T-helper 1 cell (primary cell): ENCODE measurements at places on chromosomes 5 and 9.
A peak's percentile ranks its signal among the peaks of the same experiment; 100 is the strongest.

GRCh38 chr5:175778951-175779503, 92.4 kb upstream of the CPLX2 start:
- no peak for DNase-seq

DNA sequence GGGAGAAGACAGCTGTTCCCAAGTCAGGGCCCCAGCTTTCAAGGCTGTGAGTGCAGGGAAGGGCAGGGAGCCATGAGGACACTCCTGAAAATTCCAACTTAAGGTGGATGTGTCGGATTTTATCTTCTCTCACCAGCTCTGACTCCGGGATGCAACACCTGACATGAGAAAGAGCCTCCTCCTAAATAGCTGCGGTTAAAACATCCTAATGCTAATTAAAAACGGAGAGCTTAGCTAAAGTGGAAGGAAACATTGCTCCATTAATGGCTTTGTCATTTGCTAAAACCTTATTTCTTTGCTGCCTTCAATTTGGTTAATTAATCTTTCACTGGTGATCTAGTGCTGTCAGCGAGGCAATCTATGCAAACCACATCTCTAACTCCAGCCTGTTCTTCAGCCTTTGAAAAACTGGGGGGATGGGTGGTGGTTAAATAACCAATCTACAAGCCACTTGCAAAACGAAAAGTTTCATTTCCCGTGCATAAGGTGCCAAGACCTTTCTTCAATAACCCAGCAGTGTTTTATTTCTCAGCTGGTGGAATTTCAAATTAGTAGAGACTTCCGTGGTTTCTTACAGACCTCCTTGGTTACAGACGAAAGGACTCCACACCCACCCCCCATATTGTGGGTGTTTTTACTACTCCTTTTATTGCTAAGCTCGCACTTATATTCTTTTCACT, 379.6 kb downstream of the MLLT3 start:
- DNase-seq = peak; percentile 12

- no peak for DNase-seq
These were observed 79.5 kb downstream of the CRB2 start for GRCh38 chr9:123435471-123435870.

GRCh38 chr5:170387775-170388639, 1.2 kb downstream of the KCNMB1 start:
- DNase-seq = no peak

DNA sequence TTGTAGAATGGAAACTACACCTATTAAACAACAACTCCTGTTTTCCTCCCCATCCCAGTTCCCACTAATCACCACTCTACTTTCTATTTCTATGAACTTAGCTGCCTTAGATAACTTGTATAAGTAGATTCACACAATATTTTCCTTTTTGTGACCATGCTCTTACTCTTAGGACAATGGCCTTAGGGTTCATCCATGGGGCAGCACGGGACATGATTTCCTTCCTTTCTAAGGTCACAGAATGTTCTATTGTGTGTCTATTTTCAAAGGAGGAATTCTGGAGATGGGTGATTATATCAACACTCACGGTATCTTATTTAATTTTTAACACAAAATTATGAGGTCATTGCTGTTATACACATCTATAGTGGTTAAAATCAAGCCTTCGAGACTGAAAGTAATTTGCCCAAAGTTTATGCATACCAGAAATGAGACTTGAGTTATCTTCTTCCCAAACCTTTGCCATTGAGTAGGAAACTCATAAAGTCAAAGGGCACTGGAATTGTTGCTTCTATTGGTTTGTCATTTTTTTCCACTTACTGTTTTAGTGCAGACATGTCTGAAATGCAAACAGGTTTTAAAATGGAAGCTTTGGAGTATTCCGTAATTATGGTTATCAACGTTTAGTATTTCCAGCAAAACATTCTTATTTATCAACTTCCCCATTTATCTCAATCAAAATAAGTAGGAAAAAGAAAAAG, 23.6 kb downstream of the CTSL start:
- DNase-seq = no peak

DNA sequence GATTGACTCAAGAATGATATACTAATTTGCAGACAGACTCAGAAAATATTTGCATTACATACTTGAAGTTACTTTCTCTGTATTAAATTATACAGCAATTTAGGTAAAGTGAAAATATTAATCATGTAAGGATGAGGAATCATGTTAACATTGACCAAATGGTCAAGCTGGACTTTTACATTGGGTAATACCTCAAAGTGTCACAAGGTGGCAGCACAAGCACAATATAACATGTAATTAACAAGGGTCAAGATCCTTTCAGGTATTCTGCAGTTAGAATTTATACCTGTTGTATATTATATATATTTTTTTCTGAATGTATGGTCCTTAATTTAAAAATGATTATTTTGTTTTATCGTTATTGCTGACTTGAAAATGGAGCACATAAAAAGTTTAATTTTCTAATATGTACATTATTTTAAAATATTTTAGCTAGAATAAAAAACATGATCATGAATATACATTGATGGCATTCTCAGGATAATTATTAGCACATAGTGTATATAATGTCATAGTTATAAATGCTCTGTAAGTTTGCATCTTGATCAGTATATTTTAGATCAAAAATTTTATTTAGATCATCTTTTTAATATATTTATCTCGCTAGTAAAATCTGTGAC, 8.6 kb downstream of the HAPLN1 start:
- peak; percentile 17 for DNase-seq

DNA sequence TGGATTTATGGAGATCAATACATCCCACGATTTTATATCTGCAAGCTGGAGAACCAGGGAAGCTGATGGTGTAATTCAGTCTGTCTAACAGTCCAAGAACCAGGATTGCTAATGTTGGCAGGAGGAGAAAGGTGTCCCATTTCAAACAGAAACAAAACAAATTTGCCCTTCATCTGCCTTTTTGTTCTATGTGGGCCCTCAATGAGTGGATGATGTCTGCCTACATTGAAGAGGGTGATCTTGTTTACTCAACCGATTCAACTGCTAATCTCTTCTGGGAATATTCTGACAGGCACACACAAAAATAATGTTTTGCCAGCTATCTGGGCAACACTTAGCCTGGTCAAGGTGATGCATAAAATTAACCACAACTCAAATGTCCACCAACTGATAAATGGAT, 65.1 kb upstream of the IL33 start:
- no peak for DNase-seq

DNA sequence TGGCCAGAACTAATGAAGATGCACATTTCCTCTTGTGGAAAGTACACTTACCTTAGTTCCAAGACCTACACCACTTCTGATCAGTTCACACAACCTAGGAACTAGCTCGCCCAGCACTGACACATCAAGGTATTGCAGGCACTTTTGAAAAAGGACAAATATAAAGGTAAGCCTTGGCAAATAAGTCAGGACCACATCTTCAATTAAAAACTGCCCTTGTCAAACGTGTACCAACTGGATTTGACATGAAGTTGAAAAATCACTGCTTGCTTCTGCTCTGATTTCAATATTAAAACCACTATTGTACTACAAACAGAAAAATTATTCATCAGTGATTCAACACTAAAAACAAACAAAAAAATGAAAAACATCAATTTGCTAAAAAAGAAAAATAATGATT, 45.0 kb upstream of the OR2K2 start:
- DNase-seq = no peak

DNA sequence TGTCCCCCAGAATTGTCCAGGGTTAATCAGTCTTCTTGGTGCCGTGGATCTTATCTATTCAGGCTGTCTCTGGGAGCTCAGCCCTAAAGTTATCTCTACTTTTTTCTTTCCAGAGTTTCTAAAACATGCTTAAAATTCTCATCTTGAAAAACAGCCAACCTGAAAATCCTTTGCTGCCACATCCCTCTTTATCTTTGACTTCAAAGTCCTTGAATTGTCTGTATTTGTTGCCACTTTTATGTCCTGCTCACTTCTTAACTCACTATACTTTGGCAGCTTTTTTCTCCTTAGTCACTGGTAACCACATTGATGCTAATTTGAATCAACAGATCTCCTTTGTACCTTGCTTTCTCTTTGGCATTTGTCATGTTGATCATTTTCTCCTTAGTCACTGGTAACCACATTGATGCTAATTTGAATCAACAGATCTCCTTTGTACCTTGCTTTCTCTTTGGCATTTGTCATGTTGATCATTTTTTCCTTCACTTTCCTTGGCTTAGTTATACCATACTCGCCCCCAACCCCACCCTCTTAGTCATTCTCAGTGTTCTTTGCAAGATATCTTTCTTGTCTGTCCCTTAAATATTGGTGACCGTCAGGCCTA, 8.5 kb downstream of the DMXL1 start:
- no peak for DNase-seq

DNA sequence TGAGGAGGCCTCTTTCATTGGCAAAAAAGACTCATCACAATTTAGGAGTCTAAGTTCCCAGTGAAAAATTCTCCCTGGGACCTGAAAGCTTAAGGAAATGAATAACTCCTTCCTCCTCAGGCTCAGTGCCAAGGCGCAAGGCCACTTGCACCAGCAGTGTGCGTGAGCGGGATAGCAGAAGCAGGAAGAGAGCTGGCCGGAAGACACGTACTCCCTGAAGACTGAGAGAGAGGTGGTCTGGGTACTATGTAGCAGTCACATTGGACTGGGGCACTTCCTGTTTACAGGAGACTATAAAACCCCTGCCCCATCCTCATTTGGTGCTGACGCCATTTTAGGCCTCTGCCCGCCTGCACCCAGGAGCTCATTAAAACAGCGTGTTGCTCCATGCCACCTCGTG, 66.3 kb upstream of the IL33 start:
- no peak for DNase-seq

- no peak for DNase-seq
These were observed 31.1 kb downstream of the ATP6V0E1 start for GRCh38 chr5:173014671-173015070.

DNA sequence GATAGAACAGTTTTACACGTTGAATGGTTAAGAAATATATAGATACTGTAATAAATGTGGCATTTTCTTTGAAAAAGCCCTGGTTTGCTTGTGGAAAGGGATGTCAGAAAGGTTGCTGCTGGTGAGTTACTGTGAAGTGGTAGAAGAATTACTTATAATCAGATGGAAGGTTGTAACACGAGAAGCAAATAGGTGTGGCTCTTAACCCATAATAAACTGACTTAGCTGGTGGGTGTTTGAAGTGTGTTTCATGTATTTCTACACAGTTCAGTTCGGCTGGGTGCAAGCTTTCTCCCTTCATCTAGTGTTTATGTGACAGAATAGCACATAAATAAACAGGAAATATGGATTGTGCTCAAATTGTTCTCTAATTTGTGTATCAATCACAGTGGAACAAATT, 5.5 kb downstream of the CNOT6 start:
- DNase-seq = no peak

DNA sequence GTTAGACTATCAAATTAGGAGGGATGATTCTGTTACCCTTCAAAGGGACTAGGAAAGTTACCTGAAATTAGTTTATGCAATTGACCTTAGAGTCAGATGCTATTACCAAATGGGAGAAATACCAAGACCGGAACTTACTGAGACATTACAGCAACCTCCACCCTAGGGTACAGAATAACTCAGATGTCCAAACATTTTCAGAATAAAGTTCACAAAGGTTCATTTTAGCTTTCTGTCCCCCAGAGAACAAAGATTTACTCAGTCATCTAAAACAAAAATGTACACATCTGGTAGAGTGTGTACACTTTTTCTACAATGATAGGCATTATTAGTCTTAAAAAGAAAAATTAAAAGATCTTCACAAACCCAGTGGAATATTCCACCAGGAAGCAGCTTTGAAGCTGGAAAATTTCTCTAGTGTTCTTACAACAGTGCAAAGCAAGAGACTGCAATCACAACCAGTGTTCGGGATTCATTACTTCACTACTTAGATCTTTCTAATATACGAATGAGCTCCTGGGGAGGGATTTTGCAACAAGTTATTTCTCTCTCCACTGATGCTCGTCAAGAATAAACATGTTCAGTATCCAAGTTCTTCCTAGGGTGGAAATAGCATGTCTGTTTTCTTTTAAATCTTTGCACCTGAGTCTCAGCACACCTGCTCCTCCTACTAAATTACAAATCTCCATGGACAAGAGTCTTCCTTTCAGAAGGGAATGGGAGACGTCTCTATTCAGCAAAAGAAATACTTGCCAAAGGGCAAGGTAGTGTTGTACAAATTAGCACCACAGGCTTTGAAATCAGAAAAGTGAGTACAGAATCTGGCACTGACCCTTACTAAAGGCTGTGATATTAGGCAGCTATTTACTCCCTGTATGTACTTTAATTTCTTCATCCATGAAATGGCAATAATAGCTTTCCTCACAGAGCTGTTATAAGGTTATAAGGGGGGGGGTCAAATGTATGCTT, 8.8 kb downstream of the ETF1 start:
- DNase-seq = no peak

- DNase-seq = no peak
These were observed 6.4 kb upstream of the C6 start for GRCh38 chr5:41219658-41220269.

DNA sequence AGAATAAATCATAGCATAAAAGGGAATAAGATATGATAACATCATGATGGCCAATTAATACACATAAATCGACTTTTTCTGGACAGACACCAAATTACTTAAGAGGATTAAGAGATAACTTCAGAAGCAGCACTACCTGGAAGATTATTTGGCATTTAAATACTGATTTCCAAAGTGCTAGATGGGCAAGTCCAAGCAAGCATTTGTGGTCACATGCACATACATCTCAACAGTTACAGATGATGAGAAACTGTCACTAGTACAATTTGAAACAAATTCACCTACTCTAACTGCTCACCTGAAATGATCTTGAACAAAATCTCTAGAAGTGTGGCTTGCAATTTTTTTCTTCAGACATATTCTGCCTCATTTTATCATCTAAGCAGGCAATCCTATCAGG, 26.8 kb upstream of the RASGEF1C start:
- no peak for DNase-seq
